NCI-H345 (cell line): ENCODE measurements at places on chromosomes 3 and 15.

GRCh38 chr3:187909866-187910265 lies 164.6 kb upstream of the BCL6 start:
- DNase-seq = no peak

DNA sequence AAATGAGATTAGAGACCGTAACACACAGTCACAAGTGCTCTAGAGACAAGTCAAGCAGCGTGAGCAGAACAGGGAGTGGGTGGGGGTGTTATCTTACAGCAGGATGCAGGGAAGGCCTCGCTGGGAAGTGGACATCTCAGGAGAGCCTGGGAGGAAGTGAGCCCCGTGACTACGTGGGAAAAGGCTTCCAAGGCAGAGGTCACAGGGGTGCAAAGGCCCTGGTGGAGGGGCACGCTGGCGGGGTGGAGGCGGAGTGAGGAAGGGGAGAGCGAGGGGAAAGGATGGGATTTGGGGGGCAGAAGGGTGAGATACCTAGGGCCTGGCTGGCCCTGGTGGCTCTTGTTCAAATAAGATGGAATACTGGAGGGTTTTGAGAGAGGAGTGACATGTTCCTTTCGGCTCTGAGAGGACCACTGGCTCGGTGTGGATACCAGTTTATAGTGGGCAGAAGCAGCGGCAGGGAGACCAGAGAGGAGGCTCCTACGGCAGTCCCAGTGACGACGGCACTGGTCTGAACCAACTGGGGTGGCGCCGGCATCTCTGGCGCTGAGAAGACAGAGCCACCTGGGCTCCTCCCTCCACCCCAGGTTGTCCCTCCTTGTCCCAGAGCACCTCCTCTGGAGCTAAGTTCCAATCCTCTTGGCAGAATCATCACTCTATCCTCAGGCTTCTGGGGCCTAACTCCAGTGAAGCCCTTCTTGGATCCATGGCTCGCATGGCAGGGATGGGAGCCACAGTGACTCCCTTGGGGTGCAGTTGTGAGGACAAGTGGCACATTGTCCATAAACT lies 266.2 kb upstream of the LYSMD4 start:
- DNase-seq = no peak

DNA sequence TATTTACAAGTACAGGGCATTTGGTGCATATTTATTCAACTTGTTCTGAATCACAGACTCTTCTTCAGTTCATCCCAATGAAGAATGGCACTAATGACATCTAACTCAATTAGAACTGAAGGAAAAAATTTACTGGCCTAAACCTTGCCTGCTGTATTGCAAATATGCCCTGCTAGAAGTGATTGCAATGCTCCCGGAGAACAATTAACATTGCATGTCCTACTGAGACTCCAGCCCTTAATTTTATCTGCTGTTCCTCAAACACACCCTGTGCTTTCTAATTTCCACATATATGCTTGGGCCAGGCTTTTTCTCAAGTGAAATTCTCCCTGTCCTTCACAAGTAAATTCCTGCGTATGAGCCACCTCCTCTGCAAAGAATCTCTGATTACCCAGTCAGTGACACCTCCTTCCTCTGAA lies 8.3 kb downstream of the ACKR4 start:
- no peak for DNase-seq

DNA sequence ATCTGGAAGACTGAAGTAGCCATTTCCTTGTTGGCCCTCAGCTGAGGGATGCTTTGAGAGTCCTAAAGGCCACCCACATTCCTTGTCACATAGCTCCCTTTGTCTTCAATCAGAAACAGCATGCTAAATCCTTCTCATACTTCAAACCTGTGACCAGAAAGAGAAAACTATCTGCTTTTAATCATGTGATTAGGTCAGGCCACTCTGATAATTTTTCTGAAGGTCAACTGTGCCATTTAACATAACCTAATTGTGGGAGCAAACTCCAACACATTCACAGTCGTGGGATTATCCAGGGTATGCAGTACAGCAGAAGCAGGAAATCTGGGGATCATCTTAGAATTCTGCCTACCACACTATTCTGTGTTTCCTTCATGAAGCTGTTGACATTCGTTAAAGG lies 223.9 kb upstream of the NR2E3 start:
- DNase-seq = no peak

DNA sequence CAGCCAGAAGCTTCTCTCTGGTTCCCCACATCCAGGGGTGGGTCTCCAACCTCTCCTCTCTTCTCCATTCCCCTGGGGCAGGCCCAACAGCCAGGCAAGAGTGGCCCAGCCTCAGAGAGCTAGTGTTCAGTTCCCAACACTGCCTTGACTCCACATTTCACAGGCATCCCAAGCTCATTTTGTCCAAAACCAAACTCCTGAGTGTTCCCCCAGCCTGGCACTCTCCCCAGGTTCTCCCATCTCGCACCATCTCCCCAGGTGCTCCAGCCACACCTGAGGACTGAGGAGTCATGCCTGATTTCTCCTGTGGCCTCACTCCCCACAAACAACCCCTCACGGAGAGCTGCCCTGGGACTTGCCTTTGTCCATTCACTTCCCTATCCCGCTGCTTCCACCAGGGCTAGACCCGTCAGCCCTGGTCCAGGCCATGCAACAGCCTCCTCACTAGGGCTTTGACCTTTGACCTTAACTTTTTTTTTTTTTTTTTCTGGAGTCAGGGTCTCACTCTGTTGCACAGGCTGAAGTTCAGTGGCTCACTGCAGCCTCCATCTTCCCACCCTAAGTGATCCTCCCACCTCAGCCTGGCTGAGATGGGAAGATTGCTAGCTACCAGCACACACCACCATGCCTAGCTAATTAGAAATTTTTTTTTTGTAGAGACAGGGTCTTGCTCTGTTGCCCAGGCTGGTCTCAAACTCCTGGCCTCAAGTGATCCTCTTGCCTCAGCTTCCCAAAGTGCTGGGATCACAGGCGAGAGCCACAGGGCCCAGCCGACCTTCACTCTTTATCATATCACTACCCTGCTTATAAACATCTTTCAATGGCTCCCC lies 3.9 kb upstream of the CSK start:
- no peak for DNase-seq

DNA sequence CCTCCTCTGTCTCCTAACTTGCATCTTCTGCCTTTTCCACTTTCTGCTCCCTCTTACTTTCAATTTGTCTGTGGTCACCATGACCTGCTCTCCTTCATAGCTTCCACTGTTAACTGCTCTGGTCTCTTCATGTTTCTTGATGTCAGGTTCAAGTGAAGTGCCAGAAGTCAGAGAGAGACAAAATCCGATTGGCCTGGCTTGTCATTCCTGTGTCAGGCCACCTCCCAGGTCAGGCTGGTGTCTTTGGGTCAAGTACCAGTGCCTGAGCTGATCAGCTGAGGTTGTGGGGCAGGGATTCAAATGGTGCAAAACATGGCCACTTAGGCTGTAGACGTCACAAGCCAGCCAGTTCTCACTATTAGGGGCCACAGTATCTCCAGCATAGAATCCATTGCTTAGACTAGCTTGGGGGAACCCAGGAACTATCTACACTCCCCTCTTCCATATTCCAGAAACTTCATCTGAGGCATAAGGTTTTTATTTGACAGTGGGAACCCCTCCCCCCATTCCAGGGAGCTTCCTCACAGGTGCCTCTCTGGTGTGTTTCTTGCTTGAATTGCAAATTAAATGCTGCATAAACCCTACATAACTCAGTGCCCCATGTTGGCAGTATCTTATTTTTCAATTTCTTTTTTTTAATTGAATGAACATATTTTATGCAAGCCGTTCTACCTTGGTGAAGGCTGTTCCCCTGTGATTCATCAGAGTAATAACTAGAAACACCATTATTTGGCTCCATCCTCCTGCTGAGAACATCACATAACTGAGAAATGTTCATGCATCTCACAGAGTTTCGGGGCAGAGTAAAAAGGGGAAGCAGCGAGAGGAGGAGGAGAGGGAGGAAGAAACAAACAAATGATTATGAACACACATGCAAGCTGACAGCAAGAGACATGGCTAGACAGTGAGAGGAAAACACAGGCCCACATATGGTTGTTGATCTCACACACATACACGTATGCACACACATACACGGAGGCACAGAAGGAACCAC lies 175.8 kb downstream of the TLE3 start:
- DNase-seq = no peak
